ENCODE measurements at places on chromosomes 2 and 18.

- no peak for DNase-seq
These were observed 20.2 kb upstream of the DARS1 start for GRCh38 chr2:136005462-136006196.

DNA sequence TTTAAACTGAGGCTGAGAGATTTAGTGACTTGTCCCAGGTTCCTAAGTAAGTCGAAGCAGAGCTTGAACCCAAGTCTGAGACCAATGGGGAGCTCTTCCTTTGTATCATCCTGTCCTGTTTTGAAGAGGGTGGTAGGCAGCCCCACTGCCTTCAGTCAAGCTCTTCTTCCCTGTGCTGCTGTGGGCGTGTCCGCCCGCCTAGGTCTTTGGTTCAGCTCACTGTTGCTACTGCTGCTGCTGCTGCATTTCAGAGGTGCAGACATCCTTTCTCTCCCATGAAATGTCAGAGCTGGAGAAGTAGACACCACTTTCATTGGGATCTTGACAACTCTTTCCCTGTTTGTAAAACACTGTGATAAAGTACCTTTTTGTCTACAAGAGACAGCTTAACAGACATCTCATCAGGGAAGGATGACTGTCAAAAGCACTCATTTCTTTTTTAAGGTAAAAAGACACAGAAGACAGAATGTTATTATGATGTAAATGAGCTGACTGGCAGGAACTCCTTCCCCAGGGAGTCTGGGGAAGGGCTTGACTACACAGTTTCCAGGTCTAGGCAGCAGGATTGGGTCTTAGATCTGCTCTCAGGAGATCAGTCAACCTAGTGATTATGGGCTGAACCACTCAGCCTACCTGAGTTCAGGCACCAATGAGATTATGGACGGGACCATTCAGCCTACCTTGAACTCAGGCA, 91.7 kb upstream of the TRIB2 start:
- no peak for DNase-seq

DNA sequence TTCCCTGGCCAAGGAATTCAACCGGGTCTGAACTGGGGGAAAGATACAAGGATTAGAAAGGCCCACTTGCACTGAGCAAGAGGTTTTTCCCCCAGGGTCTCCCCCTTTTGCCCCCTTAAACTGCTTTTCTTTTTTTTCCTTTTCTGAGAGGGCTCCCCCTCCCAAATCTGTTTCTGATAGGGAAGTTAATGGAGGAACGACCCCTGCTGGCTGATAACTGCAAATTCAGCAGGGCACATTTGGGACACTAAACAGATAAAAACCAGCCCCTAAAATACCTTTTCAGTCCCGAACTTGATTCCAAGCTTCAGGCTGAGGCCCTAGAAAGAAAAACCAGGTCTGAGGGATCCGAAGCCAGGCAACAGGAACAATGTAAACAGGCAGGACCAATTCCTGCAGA, 1012.4 kb upstream of the CRIM1 start:
- no peak for DNase-seq

DNA sequence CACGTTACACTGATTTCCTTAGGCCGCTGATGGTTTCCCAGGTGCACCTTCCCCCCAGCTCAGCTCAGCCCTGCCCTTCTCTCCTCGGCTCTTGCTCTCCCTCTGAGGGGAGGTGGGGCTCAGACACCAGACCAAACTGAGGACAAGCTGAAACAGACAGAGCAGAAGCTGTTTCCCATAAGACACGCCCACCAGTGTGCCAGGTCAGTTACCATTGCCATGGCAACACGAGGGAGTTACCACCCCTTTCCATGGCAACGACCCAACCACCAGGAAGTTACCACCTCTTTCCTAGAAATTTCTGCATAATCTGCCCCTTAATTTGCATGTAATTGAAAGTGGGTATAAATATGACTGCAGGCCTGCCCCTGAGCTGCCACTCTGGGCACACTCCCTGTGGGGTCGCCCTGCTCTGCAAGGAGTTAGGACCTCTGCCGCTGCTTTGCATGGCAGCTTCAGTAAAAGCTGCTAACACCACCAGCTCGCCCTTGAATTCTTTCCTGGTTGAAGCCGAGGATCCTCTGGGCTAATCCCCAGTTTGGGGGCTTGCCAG, 120.9 kb upstream of the SMIM21 start:
- DNase-seq, result no peak

GRCh38 chr18:62085756-62086155, 101.1 kb downstream of the PIGN start:
- no peak for DNase-seq

- DNase-seq, result no peak
These were observed 4.8 kb downstream of the IL36A start for GRCh38 chr2:113010088-113010487.

DNA sequence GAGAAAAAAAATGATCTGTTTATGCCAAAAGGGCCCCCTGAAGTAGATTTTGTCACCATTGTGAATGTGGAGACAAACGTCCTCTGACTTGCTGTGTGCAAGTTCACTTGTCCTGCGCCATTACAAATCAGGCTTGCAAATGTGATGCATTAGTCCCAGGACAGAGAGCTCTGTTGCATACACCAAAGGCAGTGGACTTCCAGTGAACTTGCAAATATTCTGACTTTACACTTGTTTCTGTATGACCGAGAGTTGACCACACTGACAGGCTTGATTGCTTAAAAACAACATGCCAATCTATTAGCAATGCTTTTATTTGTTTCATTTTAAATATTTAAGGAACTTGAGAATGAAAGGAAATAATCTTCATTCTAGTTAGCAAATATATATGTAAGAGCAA, 293.2 kb downstream of the PLCL1 start:
- DNase-seq, result no peak

DNA sequence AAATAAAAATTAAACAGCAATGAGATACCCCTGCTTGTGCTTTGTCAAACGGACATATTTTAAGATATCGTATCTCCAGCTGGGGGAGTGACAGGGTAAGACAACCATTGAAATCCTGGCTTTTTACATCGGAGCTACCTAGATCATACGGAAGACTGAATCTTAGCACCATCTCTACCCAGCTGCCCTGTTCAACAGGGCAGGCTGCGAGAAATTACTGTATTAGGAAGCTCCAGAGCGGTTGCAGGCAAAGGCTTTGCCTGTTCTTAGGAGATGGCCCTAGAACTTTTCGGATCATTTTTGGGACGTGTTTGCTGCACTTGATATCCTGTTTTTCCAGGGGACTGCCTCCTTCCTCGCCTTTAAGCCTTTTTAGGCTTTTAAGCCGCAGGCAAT, 2.0 kb upstream of the PRKCE start:
- DNase-seq, result no peak

DNA sequence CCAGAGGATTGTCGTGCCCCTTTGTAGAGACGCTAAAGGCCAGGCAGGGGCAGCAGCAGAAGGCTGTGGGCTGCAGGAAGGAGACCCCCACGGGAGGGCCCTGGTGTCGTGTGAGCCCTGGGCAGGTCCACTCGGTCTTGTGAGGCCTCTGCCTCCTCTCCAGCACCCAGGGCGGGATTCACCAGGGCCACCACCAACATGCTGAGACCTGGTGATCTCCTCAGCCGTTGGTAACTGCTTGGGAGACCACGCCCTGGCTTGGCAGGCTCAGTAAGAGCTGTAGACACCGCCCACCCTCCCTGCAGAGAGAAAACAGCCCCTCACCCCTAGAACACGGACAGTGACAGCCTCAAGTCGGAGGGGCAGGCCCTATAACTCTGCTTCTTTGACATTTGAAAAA, 21.1 kb downstream of the MBP start:
- no peak for DNase-seq

- no peak for DNase-seq
These were observed 29.6 kb downstream of the IGFBP5 start for GRCh38 chr2:216665717-216666116.

DNA sequence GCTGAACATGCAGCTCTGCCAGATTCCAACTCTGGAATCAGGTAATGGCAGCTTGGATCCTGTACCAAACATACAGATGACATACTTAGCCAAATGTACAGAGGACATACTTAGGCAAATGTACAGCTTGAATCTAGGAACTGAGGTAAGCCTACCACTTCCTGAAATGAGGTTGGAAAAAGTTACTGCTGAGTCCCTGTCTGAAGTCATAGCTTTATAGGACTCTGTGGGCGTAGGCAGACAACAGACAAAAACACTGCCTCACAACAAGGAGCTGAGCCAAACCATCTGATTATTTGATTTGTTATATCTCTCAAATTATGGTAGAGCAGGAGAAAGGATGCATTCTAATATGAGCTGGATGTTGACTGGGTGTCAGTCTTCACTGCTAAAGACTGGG, 290.2 kb upstream of the TCF4 start:
- DNase-seq, result no peak

- no peak for DNase-seq
These were observed 835.0 kb downstream of the NRXN1 start for GRCh38 chr2:50196775-50197480.

DNA sequence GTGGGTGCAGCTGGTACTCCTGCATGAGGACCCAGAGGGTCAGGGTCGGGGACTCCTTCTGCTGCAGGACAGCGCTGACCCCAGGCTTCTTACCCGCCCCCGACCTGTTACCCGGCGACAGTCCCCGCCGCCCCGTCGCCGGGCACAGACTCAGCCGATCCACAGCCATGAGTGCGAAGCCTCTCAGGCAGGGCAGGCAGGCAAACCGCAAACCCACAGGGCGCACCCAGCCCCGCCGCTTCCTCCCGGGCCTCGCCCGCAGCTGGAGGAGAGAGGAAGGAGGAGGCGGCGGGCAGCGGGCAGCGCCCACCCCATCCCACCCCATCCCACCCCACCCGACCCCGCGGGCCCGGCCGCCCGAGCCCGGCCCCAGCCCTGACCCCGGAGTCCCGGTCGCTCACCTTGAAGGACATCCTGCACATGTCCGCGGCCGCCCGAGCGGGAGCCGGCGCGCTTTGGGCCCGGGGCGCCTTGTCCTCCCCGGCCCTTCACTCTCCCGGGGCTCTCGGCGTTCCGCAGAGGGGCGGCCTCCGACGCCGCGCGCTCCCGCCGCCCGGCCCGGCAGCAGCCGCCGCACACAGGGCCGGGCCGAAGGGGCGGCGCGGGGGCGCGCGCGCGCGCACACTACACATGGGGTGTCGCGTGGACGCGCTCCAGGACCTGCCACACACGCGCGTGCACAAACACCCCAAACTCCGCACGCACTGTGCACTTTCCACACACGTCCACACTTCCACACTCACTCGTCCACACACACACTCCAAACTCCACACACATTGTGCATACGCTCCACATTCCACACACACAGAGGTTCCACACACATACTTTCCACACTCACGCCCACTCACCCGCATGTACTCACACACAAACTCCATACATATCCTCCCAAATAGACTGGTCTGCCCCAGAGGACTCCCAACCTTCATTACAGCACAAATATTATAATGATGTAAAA, at the start of gene ANKRD29:
TSS of gene ANKRD29 (minus strand) at position 603 of the 955 bp plus-strand sequence. CDS start at position 422, 181 bp downstream.
- no peak for DNase-seq

GRCh38 chr2:230956827-230957755, 32.0 kb upstream of the GPR55 start:
- no peak for DNase-seq

- DNase-seq, result no peak
These were observed 49.4 kb downstream of the RHOB start for GRCh38 chr2:20496076-20496872.

DNA sequence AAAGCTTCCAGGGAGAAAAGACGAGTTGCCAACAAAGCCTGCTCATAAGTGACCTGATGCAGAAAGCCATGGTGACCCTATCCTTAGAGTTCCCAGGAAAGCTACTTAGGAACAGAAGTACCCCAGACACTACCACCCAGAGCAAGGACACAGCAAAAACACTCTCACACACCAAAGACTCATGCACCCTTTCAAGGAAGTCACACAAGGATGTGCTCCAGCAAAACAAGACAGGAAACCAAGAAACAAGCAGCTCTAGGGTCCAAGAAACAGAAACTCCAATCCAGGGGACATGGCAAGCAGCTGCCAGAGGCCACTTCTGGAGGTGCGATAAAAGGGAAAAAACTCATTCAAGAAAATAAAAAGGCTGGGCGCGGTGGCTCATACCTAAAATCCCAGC, 5.7 kb downstream of the KIF1A start:
- DNase-seq, result no peak

DNA sequence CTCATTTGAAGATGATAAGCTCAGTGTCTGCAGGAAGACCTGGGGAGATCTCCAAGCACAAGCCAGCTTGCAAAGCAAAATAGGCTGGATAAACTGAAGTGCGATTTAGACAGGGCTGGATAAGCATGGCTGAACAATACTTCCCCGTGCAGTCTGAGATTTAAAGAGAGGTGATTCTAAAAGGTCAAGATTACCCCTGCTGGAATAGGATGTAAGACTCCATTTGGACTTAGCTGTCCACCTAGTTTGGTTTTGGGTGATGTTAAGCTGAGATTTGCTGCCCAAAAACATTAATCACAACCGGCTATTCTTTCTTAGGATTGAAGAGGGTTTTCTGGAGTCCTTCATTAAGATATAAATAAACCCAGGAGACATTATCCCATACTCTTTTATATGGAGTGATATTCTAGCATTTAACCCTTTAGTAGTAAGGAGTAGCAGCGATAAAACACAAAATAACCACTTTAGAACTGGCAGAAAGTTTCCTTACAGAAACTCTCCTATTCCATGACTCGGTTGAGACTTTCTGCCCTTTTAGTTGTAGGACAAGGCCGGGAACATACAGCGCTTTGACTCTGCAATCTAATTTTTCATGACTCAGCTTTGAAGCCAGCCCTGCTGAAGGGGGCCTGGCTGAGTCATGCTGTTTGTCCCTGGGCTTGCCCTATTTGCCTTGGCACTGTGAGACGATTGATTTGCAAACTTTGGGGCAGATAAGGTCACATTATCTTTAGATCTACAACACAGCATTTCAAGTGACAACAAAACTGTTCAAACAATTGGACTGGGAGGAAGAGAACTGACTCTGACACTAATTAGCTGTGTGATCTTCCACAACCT, 238.2 kb downstream of the GCA start:
- DNase-seq, result no peak

- DNase-seq, result no peak
These were observed 54.7 kb downstream of the UGGT1 start for GRCh38 chr2:128145651-128146050.

- no peak for DNase-seq
These were observed 820.4 kb downstream of the GALR1 start for GRCh38 chr18:78069784-78070664.

- no peak for DNase-seq
These were observed 42.9 kb downstream of the CDCA7 start for GRCh38 chr2:173397539-173397938.

GRCh38 chr2:112876971-112877361, 34.0 kb upstream of the IL37 start:
- no peak for DNase-seq

DNA sequence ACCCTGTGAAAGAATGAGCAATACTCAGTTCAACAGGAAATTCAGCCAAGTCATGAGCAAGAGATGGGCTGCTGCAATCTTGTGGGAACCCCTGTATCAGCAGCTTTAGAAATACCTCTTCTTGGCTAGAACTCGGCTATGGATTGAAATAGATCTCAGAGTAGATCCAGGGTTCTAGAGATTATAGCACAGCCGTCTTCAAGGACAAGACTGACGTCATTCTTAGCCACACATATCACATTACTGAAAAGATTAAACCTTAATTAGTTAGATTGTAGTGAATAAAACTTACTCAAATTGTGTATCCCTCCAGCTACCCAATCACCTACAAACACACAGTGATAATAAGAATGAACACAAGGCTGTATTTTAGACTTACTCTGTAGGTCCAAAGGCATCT, 776.4 kb downstream of the EPHA4 start:
- DNase-seq, result no peak
